Stimulated activated naive B cell treated with anti-CD40 and anti-IgM and Interleukin-4, amounts not matched to agents 10 μg/mL and 1 μg/mL and 100 μg/mL, for 72 hours (primary cell): ENCODE measurements at places on chromosomes 16 and 17.
A peak's percentile ranks its signal among the peaks of the same experiment; 100 is the strongest.

- DNase-seq = no peak
Observed at GRCh38 chr17:78318843-78319242, 41.0 kb downstream of the SOCS3 start.

- DNase-seq = no peak
Observed at GRCh38 chr16:68236826-68237242, 907 bp upstream of the ESRP2 start.

DNA sequence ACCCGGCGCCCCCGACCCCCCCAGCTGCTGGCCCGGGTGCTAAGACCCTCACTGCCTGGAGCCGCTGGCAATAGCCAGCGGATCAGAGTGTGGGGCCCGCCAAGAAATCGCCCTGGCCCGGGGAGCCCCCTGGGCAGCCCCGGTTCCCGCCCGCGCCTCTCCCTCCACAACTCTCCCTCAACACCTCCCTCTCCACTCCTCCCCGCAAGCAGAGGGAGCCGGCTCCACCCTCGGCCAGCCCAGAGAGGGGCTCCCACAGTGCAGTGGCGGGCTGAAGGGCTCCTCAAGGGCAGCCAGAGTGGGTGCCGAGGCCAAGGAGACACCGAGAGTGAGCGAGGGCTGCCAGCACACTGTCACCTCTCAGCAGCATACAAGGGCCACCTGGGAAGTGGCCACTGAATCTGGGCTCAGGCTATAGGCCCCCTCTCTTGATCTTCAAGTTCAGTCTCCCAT, 385.5 kb downstream of the SEC14L1 start:
- no peak for DNase-seq

DNA sequence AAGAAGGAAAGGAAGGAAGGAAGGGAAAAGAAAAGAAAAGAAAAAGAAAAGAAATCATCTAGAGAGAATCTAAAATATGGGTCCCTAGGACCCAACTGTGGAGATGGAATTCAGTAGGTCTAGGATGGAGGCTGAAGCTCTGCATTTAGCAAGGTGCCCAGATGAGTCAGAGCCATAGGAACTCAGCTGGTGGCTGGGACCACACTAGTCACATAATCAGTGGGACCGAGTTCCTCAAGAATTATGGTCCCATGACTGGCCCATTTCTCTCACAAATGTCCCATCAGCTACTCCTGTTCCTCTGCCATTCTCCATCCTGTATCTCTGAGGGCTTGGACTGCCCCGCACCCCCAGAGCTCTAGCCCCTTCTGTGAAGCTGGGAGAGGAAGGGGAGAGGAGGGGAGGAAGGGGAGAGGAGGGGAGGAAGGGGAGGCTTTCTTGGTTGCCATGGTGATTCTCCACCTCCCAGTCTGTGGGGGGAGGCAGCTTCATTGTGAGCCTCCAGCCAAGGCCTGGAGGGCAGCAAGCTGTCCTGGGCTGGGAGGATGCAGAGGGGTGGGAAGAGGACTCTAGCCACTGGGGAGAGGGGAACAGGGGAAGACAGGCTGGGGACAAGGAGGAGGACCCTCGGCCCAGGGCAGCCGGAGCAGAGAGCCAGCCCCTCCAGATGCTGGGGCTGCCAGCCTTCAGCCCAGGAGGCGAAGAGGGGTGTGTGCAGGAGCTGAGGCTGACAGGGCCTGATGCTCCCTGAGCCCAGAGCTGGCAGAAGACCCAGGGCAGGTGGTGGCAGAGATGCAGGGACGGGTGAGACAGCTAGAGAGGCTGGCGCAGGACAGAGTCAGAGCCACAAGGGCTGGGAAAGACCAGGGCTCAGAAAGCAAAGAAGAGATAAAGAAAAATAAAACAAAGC, 37.8 kb upstream of the LHX1 start:
- no peak for DNase-seq

GRCh38 chr16:53537626-53538025, 34.6 kb upstream of the AKTIP start:
- DNase-seq = no peak

GRCh38 chr16:72934636-72935403, 113.1 kb downstream of the ZFHX3 start:
- DNase-seq = no peak

- no peak for DNase-seq
Observed at GRCh38 chr16:75378616-75379015, 54.7 kb downstream of the CFDP1 start.

GRCh38 chr17:64146418-64147109, 16.6 kb upstream of the ERN1 start:
- peak; percentile 33 for DNase-seq

DNA sequence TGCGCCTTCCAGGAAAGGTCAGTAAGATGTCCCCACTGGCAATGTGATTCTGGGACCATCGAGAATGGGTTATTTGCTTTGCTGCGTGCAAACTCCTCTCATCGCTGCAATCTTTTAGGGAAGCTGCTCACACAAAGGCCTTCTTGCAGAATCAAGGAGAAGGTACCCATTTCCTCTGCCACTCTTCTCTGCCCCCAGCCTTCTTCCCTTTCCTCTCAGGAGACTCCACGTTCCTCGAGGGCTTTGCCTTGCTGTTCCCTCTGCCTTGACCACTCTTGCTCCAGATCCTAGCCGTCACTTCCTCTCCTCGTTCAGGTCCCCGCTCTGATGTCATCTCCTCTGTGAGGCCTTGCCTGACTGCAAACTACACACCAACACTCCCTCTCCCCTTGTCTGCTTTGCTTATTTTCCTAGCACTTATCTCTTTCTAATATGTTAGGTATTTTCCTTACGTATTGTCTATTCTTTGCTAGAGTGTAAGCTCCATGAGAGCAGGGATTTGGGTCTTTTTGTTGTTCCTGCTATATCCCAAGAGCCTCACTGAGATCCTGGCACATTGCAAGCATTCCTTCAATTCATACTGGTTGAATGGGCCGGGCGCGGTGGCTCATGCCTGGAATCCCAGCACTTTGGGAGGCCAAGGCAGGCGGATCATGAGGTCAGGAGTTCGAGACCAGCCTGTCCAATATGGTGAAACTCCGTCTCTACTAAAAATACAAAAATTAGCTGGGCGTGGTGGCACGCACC, 5.3 kb upstream of the CRK start:
- DNase-seq = no peak

DNA sequence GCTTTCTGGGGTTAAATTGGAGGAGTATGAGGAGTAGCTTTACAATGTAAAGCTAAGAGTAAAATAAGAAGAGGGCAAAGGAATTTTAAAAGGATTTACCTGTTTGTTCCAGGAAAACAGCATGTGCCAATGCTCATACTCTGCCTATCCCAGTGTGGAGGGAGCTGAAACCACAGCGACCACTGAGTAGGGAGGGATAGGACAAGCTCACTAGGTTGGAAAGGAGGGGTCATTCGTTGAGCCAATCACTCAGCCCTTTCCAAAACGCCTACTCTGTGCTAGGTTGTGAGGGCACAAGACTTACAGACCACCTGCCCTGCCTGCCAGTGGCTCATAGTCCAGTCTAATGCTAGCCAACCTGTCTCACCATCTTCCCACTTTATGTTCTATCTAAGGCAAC, 1.1 kb upstream of the DNAJC7 start:
- no peak for DNase-seq

- no peak for DNase-seq
Observed at GRCh38 chr16:87143661-87144121, 173.5 kb downstream of the C16orf95 start.

DNA sequence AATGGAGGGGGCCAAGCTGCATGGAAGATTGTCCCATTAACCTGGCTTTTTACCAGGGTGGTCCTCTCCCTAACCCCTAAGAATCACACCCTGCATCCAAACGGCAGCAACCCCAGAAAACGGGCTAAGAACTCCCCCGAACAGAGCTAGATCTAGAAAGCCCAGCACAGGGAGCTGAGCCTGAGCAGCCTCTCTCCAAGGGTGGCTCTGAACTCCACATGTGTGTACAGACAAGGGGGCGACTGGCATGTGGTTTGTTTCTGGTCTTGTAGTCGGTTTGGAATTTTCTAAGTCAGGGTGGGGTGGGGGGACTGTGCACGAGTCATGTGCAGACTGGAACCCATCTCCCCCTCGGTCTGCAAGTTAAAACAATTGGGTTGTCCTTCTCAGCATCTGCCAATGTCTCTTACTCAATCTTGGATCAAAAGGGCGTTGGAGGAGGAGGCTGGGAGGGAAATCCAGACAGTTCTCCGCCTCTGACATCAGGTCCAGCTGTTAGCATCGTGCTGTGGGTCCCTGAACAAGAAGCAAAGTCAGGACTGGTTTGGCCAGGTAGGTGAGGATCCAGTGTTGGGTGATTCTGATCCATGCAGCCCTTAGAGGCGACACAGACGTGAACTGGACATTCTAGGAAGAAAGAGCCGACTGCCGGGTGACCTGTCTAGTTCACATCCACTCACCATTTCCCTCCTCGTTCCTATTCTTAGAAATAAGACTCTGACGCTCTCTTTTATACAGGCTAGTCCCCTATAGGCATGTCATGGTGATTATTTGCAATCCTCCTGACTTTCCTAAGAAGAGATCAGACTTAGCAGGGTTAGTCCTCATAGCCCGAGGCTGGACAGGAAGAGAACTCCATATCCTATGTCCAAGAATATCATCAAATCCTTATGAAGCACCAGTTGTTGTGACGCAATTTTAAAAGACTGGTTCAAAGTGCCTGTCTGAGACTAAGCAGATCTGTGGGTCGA, 381.8 kb downstream of the SOX9 start:
- no peak for DNase-seq

DNA sequence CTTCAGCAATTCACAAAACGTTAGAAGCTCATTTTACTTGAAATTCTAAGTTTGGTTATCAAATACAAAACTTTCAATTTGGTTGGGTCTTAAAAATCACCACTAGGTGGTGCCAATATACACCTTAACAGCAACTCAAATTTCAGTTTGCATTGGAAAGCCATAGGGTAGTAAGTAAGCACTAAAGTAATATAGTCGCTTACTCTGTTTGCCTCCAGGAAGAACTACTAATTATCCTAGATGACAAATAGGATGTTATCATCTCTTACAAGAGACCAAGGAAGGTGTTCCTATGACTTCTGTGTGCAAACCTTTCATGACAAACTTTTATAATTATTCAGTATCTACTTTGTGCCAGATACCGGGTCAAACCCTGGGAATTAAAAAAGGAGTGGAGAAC, 93.3 kb downstream of the MYO1D start:
- DNase-seq = no peak

- DNase-seq = no peak
Observed at GRCh38 chr16:63457869-63458268, 1421.6 kb upstream of the CDH8 start.

GRCh38 chr16:51825779-51826178, 674.7 kb upstream of the SALL1 start:
- no peak for DNase-seq

GRCh38 chr17:72240333-72240732, 119.5 kb downstream of the SOX9 start:
- no peak for DNase-seq

- peak; percentile 72 for DNase-seq
Observed at GRCh38 chr17:42744283-42744805, 496 bp downstream of the EZH1 start.

GRCh38 chr16:80573700-80574120, 32.9 kb downstream of the DYNLRB2 start:
- no peak for DNase-seq

GRCh38 chr17:5942687-5943086, 127.5 kb upstream of the WSCD1 start:
- no peak for DNase-seq

DNA sequence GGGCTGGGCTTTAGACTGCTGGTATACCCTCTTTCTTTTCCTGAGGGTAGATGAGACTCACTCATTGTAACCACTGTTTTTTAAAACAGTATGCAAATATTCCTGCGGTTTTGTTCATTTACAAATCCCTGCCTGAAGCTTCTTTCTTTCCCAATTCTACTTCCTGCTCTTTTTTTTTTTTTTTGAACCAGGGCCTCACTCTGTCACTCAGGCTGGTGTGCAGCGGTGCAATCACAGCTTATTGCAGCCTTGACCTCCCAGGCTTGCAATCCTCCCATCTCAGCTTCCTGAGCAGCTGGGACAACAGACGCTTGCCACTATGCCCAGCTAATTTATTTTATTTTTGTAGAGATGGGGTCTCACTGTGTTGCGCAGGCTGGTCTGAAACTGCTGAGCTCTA, 8.0 kb upstream of the SULT1A1 start:
- DNase-seq = no peak

GRCh38 chr16:57624044-57624688, 4.3 kb upstream of the ADGRG1 start:
- no peak for DNase-seq

GRCh38 chr16:66474750-66475199, 47.7 kb downstream of the BEAN1 start:
- peak; percentile 63 for DNase-seq

- no peak for DNase-seq
Observed at GRCh38 chr16:83771306-83771942, 36.4 kb upstream of the HSBP1 start.

DNA sequence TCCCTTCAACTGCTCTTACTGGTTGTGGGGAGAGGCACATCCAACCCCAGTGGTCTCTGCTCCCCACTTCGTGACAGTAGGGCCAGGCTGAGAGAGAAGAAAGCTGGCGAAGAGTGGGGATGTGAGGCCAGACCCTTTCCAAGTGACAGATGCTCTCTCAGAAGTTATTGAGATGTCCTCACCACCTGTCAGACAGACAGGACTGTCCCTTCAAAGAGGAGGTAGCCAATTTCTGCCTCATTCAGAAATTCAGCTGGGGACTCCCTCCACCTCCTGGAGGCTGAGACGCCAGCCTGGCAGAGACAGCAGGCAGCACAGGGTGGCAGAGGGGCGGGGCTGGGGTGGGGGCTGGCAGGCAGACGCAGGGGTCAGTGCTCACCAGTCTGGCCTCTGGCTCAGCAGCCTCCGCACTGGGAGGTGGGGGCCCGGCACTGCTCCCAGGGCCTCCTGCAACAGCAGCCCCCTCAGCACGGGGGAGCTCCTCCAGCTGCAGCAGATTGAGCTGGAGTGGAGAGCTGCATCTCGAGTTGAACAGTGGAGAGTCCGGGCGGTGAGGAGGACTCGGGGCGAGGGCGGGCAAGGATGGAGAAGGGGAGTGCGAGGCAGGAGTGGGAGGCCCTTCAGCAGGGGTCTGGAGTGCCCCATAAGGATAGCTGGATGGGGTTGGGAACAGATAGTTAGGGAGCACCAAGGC, 9.2 kb downstream of the PER1 start:
- no peak for DNase-seq

GRCh38 chr16:56967733-56968132, 6.0 kb downstream of the CETP start:
- no peak for DNase-seq

DNA sequence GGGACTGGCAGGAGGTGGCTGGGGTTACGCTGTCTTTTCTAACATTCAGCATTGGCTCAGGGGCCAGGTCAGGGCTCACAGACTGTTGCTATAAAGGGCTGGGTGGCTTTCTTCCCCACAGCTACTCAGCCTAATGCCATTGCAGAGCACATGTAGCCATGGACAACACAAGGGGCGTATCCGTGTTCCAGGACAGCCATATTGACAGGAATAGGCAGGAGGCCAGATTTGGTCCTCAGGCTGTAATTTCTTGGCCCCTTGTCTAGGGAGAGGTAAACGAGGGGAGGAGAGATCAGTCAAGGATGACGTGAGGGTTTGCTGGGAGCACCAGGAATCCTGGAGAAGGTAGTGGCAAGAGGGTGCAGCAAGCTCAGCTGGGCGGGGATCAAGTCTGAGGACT, 21.2 kb upstream of the MYO15B start:
- no peak for DNase-seq

- DNase-seq = no peak
Observed at GRCh38 chr16:85354686-85355514, 242.6 kb upstream of the CIBAR2 start.
